Fibroblast of pulmonary artery (primary cell): ENCODE measurements at places on chromosomes 7 and 10.

- peak; percentile 44 for DNase-seq
These were observed 19.7 kb downstream of the TRDMT1 start for GRCh38 chr10:17181751-17182150.

DNA sequence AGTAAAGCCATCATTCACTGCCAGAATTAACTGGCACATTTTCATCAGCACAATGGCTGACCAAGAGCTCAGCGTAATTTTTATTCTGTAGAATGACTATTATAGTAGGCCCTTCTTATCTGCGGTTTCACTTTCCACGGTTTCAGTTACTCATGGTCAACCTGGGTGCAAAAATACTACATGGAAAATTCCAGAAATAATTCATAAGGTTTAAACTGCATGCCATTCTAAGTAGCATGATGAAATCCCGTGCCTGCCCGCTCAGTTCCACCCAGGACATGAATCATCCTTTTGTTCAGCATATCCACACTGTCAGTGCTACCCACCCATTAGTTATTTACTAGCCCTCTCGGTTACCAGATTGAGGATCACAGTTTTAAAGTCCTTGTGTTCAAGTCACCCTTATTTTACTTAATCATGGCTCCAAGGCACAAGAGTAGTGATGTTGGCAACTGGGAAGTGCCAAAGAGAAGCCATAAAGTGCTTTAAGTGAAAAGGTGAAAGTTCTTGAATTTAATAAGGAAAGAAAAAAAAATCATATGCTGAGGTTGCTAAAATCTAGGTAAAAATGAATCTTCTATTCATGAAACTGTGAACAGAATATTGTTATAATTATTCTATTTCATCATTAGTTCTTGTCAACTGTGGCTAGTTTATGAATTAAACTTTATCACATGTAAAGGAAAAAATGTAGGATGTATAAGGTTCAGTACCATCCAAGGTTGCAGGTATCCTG lies 204.9 kb downstream of the DOCK4 start:
- peak; percentile 95 for DNase-seq

GRCh38 chr7:84122582-84123360 lies 71.8 kb downstream of the SEMA3A start:
- DNase-seq = no peak

GRCh38 chr7:23335136-23335535 lies 36.0 kb downstream of the MALSU1 start:
- no peak for DNase-seq

DNA sequence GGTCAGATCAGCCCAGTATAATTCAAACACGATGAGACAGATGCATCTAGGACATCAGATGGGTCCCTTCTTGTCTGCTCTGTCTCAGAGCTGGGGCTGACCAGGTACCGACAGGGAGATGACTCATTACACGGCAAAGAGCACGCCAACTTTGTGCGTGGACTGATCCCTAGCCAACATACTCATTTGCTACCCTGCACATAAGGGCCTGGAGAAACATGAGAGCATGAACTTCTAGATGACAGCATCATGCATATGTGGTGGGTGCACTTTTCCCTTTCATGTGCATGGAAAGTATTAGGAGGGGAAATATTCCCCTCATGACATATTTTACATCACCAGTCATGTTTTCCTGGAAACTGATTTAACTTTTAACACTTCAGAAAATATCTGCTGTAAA lies 35.1 kb upstream of the NPVF start:
- no peak for DNase-seq

DNA sequence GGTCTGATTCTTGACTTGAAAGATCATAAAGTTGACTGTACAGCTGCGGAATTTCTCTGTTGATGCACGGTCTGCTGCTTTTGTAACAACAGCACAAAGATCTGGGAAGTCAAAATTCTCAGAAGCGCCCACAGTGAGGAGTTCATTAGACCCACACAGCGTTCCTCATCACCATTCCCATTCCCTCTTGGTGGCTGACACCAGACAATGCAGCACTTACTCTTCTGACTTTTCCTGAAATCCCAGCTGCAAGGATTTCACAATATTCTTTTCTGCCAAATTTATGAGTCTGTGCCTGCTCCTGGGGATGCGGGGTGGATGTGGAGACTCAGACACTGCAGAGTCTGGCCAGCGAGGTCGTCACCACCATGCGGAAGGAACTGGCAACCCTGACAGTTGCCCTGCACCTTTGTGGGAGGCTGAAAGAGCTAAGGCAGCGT lies 233.9 kb downstream of the FANK1 start:
- peak; percentile 54 for DNase-seq

DNA sequence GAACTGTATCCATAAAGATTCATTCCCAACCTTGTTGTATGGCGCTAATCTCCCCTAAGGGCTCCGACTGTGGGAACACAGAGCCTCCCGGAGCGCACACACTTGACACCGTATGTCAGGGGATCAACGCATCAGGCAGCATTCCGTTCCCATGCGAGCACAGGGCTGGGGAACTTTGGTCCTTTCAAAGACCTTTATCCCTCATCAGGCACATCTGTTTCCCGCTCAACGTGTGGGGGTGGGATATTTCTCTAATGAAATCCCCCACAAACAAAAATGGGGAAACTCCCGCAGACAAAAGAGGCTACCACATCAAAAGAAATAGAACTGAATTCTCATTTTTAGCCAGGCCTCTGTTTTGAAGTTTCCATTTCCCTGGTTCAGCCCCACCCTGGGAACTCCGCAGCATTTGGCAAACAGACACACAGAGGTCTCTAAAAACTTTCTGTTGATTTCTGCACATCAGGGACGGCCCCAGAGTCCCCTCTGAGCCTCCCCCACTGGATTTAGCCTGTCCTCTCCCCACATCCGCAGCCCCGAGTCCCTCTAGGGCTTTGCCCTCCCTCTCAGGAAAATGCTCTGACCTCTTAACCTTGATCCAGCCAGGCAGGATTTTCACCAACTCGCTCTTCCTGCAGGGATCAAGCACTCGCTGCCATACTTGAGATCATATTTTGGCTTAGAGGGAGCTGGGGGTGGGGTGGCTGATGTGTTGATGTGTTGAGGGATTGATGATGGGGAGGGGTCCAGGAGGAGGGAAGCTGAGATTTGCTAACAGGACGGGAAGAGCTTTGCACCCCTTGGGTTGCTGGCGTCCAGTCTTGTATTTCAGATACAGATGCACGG lies 6.6 kb downstream of the CPA5 start:
- DNase-seq = no peak

GRCh38 chr7:7739204-7740036 lies 21.0 kb upstream of the RPA3 start:
- no peak for DNase-seq

GRCh38 chr10:112805701-112806100 lies 144.3 kb upstream of the TCF7L2 start:
- DNase-seq = no peak

- no peak for DNase-seq
These were observed 11.2 kb upstream of the FRMPD2 start for GRCh38 chr10:48285710-48286109.

- peak; percentile 91 for DNase-seq
These were observed 277.8 kb downstream of the EXOC4 start for GRCh38 chr7:133530682-133531081.

DNA sequence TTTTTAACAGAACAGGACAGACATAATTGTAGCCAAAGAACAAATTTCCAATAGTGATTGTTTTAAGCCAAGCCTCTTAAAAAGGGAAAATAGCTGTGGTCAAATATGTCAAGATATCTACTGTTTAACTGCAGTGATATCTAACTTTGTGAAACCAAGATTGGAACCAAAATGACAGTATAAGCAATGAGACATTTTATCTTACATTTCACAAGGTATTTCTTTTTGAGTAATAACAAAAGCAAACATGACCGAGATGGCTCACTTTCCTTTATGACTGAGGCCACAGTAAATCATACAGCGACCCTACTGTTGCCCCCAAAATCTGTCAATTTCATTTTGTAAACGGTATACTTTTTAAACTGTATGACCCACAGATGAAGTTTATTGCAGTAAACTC lies 215.8 kb downstream of the MLLT10 start:
- no peak for DNase-seq

GRCh38 chr7:101767544-101767943 lies 49.9 kb upstream of the CUX1 start:
- no peak for DNase-seq

- no peak for DNase-seq
These were observed 65.7 kb downstream of the BICC1 start for GRCh38 chr10:58578366-58578765.

DNA sequence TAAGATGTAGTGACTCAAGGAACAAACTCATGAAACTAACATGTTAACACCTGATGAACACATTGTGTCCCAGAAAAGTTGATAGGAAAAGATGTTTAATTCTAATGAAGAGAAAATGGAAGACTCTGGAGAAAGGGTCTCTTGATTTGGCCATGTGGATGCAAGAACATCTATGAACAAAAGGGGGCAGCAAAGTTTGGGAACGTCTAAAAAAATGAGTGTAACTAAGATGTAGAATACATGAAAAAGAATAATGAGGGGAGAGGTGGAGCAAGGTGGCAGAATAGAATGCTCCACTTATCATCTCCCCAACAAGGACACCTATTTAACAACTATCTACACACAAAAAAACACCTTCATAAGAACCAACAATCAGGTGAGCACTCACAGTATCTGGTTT lies 805.1 kb downstream of the TNS3 start:
- DNase-seq = peak; percentile 67

DNA sequence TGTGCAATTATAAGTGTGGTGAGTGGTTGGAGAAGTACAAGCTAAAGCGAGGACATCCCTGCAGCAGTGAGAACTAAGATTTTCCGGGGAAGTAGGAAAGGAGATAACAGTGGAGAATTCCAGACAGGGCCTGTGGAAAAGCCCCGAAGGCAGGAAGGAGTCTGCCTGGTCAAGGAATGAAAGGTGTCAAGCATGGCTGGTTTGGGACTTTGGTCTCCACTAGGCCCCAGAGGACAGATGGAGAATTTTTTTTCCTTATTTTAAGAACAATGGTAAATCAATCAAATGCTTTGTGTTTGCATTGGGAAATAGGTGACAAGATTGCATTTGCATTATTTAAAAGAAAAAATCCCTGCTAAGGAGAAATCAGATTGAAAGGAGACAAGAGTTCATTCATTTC lies 3.2 kb upstream of the CEP55 start:
- DNase-seq = no peak
